Dermis microvascular lymphatic vessel endothelial cell (primary cell): ENCODE measurements at places on chromosomes 5 and 9. TPM values are rescaled to one million over a fixed set of nuclear protein-coding genes. Genes with fewer than 3 reads are reported as not detected.
A peak's percentile ranks its signal among the peaks of the same experiment; 100 is the strongest.

Gene PRR16
- not detected in 2 replicates for total RNA-seq

Gene SLC45A2
- total RNA-seq, result under 0.01 TPM in 1 of 2 replicates, not detected in the other

Gene LIX1
- not detected in 2 replicates for total RNA-seq

DNA sequence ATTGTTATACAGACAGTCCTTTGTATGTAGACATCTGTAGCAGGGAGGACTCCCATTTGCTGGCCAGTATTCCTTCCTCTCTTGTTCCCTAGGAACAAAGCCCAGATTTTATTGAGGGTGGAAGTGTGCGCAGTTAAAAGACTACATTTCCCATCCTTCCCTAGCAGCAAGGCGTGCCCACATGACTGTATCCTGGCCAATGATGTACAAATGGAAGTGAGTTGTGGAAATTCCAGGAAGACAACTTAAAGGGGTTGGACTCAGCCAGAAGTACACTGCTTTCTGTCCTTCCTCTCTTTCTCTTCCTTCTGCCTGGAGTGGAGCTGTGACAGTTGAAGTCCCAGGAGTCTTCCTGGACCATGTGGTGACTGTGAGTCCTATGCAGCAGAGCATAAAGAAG is 89.0 kb downstream of the HRH2 start:
- peak; percentile 4 for DNase-seq

- DNase-seq, result no peak
Observed at GRCh38 chr5:145189746-145190145, 645.4 kb downstream of the PRELID2 start.

- DNase-seq, result no peak
Observed at GRCh38 chr5:161342886-161343285, 203.6 kb downstream of the GABRB2 start.
